Trophoblast cell (in vitro differentiated cells and primary cell): ENCODE measurements at places on chromosomes 12 and 14.

- DNase-seq: no peak
Observed at GRCh38 chr14:37585101-37585511, 9.9 kb downstream of the FOXA1 start.

DNA sequence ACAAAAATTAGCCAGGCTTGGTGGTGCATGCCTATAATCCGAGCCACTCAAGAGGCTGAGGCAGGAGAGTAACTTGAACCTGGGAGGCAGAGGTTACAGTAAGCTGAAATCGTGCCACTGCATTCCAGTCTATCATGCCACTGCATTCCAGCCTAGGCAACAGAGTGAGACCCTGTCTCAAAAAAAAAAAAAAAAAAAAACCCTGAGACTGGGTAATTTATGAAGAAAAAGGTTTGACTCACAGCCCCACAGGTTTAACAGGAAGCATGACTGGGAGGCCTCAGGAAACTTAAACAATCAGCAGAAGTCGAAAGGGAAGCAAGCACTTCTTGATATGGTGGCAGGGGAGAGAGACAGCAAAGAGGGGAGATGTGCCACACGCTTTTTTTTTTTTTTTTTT is 123.2 kb downstream of the GXYLT1 start:
- DNase-seq: no peak

GRCh38 chr12:106791531-106791930 is 17.0 kb downstream of the RIC8B start:
- DNase-seq: no peak

GRCh38 chr14:90429236-90429635 is 32.4 kb downstream of the CALM1 start:
- no peak for DNase-seq

DNA sequence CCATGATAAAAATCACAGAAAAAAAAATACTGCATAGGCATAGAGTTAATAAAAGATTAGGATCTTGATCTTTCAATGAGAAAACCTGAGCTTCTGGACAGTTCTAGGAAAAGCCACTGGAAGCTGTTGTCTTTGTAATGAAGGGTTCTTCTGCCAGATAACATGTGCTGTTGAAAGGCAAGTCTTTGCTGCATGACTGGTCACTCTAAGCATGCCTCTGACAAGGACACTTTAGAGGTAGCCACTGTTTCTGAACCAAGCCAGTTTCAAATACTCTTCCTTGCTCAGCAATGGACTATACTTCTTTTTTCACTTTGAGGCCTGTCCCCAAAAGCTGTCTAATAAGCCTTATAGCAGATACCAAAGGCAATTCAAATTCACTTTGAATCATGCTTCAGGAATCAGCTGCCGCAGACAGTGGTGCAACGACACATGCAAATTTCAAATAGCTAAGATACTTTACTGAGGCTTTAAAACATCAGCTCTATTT is 70.2 kb downstream of the BTG1 start:
- DNase-seq: peak; percentile 87

DNA sequence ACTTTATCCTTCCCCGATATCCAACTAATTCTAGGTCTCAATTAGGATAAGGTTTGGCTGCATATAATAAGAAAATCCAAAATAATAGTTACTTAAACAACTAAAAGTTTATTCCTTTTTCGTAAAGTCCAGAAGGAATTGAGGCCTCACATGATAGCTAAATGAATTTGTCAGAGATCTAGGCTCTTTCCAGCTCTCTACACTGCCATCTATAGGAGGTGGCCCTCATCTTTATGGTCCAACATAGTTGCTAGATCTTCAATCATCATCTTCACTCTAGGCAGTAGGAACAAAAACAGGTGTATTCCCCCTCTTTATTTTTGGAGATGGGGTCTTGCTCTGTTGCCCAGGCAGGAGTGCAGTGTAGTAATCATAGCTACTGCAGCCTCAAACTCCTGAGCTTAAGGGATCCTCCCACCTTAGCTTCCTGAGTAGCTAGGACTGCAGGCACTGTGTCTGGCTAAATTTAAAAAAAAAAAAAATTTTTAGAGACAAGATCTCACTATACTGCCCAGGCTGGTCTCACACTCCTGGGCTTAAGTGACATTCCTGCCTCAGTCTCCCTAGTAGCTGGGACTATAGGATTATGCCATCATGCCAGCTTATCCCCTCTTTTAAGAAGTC is 46.5 kb upstream of the SAV1 start:
- peak; percentile 53 for DNase-seq

DNA sequence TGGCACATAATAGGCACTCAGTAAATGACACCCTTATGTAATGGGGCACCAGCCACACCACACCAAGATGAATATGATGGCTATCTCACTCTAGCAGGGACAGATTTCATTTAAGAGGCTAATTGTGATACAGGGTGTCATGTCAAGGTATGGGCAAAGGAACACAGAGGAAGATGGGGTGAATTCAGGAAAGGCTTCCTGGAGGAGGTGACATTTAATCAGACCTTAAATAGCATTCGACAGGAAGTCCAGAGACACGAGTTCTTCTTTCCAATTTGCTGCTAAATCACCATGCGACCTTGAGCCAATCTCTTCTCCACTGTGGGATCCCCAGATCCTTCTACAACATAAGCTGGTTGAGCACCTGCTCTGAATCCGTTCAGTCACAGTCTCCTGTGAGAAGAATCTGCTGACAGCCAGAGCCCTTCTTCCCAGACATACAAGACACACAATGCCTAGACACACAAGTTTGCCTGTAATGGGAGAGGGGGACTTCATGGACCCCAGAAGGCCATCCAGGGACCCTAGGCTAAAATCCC is 1.5 kb upstream of the DTX1 start:
- no peak for DNase-seq

- DNase-seq: no peak
Observed at GRCh38 chr14:25049093-25049567, 817 bp downstream of the STXBP6 start.

DNA sequence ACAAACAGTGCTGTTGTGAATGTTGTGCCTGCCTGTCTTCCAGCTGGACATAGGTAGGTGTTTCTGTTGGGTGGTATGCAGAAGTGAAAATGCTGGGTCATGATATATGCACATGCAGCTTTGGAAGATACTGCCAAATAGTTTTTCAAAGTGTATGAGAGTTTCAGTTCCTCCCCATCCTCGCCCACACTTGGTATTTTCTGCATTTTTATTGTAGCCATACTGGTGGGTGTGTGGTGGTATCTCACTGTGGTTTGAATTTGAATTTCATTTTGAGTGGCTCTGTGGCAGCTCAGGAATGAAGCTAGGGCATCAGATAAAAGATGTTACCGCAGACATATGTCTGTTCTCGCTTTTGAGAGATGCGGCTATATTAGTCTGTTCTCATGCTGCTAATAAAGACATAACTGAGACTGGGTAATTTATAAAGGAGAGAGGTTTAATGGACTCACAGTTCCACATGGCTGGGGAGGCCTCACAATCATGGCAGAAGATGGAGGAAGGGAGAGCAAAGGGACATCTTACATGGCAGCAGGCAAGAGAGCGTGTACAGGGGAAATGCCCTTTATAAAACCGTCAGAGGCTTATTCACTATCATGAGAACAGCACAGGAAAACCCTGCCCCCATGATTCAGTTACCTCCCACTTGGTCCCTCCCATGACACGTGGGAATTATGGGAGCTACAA is 183.1 kb downstream of the CAND1 start:
- DNase-seq: no peak

DNA sequence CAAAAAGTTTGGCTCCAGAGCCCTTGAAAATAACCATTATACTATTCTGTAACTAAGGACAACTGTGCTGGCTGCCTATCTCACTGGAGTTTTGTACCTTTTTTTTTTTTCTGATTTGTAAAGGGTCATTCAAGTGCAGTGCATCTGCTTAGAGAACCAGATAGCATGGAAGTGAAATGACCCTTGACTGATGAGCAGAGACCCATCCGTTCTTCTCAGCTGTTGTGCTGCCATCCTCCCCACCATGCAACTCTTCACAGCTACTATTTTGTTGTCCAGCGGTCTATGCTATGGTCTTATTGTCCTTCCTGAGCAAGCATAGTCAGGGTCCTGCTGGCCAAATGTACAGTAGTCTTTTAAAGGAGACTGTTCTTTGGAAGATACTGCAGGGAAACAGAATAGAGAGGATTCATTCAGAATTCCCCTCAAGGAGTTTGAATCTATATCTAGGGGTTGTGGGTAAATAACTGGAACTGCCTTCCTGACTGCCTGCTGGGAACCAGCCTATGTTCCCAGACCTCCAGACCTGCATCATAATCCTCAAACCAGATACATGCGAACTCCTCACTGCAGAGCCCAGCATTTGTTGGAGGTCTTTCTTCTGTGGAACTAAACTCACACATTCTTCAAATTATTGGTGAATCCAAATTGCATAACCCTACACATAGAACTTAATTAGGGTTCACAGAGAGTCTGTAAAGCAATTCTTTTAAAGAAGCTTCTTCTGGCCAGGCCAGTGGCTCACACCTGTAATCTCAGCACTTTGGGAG is 41.1 kb downstream of the GPR19 start:
- no peak for DNase-seq

GRCh38 chr12:124909831-124910560 is 4.5 kb downstream of the UBC start:
- peak; percentile 69 for DNase-seq

DNA sequence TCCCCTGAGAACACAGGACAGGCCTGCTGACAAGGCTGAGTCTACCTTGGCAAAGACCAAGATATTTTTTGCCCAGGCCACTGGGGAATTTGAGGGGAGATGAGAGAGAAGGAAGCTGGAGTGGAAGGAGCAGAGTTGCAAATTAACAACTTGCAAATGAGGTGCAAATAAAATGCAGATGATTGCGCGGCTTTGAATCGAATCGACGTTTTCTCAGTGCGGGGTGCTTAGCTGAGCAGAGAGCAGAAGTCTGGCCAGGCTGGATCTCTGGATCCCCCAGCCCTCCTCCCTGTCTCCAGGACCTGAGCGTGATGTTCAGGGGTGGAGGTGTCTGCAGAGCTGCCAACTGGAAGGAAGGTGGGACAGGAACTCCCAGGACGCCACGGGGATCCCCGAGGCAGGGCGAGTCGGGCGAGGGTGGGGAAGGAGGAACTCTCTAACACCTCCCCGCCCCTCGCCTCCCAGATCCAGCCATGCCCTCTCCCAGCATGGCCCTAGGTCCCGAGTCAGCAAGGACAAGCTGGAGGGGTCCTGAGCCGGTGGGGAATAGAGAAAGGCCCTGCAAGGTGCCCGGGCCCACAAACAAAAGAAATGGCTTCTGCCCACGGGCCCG is 527 bp upstream of the CARMIL3 start:
- no peak for DNase-seq

- DNase-seq: no peak
Observed at GRCh38 chr14:31029016-31029970, 3.1 kb upstream of the STRN3 start.

GRCh38 chr12:52207895-52208294 is 16.1 kb upstream of the KRT80 start:
- no peak for DNase-seq

DNA sequence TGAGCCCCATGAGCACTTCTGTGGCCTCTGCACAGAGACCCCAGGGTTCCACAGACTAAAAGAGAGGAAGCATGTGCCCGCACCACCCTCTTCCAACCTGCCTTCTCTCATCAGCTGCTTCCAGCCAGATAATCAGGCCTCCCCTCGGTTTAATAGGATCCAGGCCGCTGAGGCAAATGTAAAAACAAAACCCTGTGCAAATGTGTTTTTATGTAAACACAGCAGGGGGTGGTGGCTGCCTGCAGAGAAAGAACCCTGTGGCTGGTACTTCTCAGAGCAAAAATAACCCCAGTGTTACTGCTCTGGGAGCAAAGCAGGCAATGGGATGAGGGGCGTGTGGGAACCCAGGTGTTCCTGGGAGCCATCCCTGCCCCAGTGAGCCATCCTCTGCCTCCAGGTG is 46.2 kb downstream of the WSCD2 start:
- no peak for DNase-seq
